ENCODE measurements at places on chromosomes 5 and 9.

- DNase-seq: no peak
Observed at GRCh38 chr5:54722846-54723433, 205.4 kb downstream of the SNX18 start.

DNA sequence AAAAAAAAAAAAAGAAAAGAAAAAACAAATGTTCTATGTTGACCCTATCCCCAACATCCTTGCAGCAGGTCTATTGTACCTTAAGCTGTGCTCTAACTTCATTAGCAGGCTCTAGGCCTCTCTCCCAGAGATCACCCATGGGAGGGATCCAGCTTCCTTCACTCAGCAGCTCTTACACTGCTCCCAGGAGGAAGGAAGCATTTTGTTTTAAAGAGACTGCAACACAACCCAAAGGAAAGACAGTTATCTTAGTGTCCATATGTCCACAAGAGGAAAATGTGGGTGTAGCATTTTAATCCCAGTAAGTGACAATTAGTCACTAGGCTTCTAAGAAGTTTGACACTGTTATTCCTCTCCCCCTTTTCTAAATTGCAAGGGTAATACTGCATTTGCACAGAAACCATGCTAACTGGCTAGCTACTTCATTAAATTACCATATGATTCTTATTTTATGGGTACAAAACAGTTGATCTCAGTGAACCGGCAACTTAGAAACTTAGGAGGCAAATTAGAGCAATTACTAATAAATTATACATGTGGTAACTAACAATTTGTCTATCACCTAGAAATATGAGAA lies 58.8 kb downstream of the MARCHF3 start:
- no peak for DNase-seq

GRCh38 chr5:179315356-179315890 lies 29.8 kb downstream of the ADAMTS2 start:
- DNase-seq: no peak

DNA sequence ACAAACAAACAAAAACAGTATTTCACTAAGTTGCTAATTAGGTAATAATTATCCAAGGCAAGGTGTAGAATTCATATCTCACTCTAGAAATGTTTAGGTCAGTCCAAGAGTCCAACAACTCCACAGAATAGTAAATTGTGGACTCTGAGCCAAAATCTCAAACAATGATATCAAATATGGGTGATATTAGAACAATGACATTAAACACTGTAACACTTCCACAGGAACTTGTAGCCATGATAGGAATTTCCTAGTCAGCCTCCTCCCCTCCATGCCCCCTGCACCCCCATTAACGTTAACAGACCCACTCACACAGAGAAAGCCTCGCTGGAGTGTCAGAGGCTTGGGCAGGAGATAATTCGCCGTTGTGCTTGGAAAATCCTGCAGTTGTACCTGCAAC lies 305.0 kb upstream of the PIK3R1 start:
- no peak for DNase-seq

DNA sequence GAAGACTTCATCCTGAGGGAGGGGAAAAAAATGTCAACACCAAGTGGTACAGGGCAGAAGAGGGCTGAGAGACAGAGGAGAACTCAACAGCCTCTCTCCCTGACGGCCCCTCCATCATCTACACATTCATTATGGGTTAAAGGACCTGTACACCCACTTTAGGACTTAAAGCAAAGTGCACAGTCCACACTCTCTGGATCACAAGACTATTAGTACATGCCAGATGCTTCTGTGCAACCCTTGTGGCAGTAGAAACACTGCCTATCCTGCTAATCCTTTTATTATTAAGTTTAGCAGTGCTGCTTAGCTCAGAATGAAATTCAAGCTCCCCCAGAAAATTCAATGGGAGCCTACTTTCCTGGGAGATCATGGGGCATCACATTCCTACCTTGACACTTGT lies 1.9 kb downstream of the FRMD3 start:
- no peak for DNase-seq

- DNase-seq: no peak
Observed at GRCh38 chr5:156799171-156799570, 50.9 kb upstream of the PPP1R2B start.

DNA sequence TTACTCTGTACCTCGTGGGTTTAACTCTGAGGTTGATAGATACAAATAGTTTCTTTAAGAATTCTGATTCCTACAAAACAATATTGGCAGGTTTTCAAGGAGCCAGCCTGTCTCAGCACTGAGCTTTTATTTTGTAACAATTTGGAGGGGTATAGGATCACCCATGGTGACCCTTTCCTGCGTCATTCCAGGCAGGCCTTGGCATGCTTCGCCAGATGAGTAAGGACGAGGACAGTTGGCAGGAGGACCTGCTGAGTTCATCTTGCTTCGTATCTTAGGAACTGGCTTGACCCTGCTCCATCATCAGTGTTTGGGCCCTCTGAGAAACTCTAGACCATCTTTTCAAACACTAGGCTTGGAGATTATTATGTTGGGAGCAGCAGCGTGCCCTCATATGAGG lies 17.9 kb downstream of the ZNF462 start:
- DNase-seq: no peak

DNA sequence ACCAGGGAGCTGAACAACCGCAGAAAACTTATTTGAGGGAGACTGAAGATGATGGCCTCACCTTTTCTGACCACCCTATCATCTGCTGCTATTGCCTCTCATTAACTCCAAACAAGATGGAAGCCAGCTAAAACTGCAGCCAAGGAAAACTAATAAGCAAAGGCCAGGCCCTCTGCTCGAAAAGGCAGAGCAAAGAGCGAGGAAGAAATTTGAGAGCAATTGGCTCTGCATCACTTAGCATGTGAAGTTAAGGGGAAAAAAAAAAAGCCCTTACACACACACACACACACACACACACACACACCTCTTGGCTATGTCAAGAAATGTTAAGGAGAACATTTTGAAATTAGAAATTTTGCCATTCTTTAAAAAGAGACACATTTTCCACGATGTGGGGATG lies 228.1 kb upstream of the CYLC2 start:
- DNase-seq: no peak

DNA sequence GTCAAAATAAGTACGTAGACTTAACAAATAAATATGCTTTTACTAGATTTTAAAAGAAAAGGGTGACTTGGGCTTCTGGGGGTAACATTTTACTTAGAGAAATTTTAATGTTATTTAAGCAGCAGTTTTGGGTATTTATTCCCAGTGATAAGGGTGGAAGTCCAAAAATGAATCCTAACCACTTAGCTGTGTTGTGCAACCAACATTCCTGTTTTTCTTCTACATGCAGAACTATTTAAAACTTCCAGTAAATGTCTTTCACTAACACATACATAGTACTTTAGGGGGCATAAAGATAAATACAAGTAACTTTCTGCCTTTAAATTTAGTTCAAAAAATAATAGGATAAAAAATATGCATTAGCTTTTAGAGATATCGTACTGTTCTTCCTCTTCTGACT lies 436.7 kb downstream of the CTNND2 start:
- no peak for DNase-seq

- DNase-seq: no peak
Observed at GRCh38 chr5:97480313-97480712, 297.3 kb upstream of the RIOK2 start.

DNA sequence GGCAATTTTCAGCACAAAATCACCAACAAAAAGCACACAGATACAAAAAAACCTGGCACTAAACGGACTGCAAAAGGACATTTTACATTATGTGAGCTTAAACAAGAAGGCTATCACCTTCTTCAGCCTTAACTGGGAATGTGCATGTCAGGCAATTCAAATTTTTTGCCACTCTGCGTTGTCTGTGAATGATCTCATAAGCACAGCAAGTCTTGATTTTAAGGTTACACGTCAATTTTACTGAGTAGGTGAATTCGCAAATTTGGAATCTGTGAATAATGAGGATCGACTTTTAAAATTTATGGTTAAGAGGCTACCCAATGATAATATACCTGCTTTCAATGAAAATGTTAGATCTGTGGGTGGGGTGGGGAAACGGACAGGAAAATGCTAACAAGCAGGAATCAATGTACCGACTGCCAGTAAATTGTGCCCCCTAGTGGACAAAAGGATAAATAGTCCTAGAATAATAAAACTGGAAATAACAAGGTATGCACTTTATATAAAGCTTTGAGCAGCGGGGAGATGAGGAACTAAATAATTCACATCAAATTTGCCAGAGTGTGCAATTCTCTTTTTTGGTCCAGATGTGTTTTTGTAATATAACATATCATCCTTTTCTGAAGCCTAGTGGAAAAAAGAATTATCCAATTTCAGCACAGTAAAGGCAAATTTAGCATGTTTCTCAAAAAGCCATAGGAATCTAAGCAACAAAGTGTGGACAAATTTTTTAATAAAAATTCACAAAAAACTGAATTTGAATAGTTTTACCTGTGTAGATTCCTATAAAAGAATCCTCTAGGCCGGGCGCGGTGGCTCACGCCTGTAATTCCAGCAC lies 20.5 kb downstream of the EQTN start:
- DNase-seq: peak; percentile 55

- DNase-seq: no peak
Observed at GRCh38 chr5:2163060-2163856, 280.5 kb upstream of the IRX4 start.

DNA sequence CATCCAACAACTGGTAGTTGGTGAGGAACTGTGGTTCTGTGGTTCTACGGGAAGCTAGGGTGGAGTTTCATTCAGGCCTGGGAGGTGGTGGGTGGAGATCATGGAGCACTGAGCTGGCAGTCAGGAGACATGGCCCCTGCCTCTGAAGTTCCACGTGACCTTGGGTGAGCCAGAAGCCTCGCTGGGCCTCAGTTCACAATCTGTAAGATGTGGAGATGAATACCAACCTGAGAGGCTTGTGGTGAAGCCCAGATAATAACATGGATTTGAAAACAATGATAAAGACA lies 177.9 kb downstream of the MACROH2A1 start:
- no peak for DNase-seq

- no peak for DNase-seq
Observed at GRCh38 chr5:35129921-35130485, 82.3 kb upstream of the AGXT2 start.

DNA sequence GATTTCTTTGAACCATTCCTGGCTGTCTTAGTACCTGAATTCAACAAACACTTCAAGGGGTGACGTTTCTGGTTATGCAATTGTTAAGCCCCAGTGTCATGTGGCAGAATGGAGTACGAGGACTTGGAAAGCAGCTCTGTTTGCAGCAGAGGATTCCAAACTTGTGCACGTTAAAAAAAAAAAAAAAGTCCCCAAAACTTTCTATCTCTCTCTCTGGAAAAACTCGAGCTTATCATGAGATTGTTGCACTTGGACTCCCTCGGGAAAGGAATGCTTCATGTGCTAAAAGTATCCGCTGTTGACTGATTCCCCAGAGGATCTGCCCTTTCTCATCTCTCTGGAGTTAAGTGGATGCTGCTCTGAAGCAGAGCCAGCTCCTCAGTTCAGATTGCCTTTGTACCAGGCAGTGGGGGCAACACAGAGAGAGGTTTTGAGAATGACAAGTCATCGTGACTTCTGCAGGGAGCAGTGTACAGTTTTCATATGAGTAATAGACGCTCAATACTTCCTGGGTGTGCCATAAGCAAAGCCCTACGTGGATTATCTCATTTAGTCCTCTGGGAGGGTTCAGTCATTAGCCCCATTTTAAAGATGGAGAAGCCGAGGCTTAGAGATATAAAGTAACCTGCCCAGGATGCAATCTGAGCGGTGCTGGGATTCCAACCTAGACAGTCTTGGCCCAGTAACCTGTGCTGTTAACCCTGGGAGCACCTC lies 28.1 kb downstream of the TMOD1 start:
- DNase-seq: peak; percentile 77

DNA sequence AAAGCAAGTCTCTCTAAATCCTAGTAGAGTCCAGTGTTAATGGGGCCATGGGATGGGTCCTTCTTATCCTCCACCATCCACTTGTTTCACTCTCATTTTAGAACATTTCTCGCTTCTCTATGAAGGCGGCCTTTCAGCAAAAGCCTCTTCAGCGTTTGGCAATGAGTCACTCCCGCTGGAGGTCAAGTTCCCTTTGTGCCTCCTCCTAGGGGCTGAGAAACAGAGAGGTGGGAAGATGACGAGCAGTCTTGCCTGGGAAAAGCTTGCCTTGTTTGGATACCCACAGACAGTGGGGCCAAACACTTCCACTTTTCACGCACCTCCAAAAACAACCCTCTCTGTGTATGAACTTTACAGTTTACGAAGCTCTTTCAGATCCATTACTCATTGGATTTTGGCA lies 168.8 kb downstream of the GABBR2 start:
- DNase-seq: no peak

GRCh38 chr5:63822614-63823013 lies 139.6 kb downstream of the HTR1A start:
- no peak for DNase-seq

DNA sequence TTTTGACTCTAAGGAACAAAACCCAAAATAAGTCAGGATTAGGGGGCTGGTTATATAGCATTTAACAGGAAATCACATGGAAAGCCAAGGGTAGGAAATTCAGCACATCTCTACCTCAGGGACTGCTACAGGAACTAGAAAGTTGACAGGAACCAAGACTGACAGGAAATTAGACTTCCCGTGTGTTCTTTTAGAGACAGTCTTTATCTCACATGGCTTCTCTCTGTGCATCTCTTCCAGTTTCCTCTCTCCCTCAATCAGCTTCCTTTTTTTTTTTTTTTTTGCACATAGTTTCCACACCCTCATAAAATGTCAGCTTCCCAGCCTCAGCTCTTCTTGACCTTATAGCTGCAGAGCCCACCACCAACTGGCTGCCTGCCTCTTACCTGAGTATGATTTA lies 4.8 kb downstream of the RECK start:
- DNase-seq: no peak

- no peak for DNase-seq
Observed at GRCh38 chr9:107144475-107144874, 138.6 kb upstream of the RAD23B start.

GRCh38 chr9:33471361-33471760 lies 2.4 kb downstream of the NOL6 start:
- no peak for DNase-seq

- DNase-seq: no peak
Observed at GRCh38 chr9:14301006-14301405, 12.9 kb downstream of the NFIB start.

DNA sequence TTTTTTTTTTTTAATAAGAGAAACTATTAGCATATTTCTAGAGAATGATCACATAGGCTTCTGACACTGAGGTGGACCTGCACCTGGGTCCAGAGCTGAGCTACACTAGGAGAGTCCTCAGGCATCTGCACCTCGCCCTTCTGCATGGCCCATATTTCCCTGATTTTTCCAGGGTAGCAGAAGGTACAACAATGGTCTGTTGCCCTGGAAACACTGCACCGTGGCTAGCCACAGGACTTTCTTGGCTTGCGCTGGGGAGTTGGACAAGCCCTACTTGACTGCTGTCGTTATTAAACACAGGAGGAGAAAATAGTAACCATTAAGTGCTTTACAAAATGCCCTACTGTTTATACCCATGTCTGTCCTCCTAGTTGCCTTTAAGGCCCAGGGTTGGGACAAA lies 615.7 kb upstream of the MEF2C start:
- no peak for DNase-seq

DNA sequence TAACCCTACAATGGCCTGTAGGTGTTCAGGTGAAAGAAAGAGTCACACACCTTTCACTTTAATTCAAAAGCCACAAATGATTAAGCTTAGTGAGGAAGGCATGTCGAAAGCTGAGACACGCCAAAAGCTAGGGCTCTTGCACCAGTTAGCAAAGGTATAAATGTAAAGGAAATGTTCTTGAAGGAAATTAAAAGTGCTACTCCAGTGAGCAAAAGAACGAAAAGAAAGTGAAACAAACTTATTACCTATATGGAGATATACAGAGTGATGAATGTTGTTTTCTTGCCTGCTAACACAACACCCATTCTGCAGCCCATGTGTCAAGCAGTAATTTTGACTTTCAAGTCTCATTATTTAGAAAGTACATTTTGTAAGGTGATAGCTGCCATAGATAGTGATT lies 254.2 kb upstream of the SLC24A2 start:
- no peak for DNase-seq
